ENCODE measurements at places on chromosomes 12 and 14.

DNA sequence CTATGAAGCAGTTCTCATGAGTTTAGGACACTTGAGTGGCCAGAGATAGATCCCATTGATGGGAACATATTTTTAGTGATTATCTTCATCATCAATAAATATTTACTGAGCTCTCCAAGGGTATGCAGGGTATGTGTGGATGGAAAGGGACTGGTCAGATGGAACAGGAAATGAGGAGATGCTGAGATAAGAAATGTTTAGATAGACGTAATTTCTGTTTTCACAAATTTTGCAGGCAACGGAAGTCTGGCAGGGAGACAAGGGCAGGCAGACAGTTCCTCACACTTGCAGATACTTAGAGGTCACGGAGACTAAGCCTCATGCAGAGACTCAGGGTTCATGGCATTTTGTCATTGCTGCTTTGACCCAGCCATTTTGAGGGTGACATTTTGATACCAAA, 24.3 kb downstream of the BCL2L14 start:
- DNase-seq: no peak
- 0 out of 2 replicates have a peak, but pooled peaks cover 4% of the 10 kb centered on the region for H3K36me3 ChIP-seq
- H3K4me1 ChIP-seq: peaks cover 13% of the 10 kb centered on the region
- H3K4me3 ChIP-seq: no peak overlapping the region
- H3K27me3 ChIP-seq: no peaks in the 10 kb centered on the region

DNA sequence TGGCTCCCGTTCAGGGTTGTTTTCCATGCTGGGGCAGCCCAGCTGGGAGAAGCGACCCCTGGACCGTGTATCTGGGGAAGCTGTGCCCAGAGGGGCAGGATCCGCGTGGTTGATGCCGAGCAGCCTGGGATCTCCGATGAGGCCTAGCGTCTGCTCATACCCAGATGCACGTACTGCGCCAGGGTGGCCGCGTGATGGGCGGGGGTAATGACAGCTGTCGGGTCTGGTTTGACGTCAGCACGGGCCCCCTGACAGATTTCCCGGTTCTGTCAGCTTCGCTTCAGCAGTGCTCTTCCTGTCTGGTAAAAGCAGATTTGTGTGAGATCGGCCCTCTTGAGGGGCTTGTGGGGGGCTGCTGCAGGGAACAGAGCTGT, 147.3 kb downstream of the TSPAN9 start:
- DNase-seq: no peak
- H3K27me3 ChIP-seq: no peaks in the 10 kb centered on the region
- no peak overlapping the region for H3K4me3 ChIP-seq
- H3K36me3 ChIP-seq: no peaks in the 10 kb centered on the region

GRCh38 chr12:12531194-12531593, 31.5 kb downstream of the DUSP16 start:
- no peaks in the 10 kb centered on the region for H3K27me3 ChIP-seq
- no peaks in the 10 kb centered on the region for H3K36me3 ChIP-seq
- H3K4me1 ChIP-seq: no peaks in the 10 kb centered on the region

- H3K36me3 ChIP-seq: no peaks in the 10 kb centered on the region
- no peak overlapping the region for H3K27ac ChIP-seq
- H3K4me1 ChIP-seq: no peaks in the 10 kb centered on the region
Observed at GRCh38 chr12:41188841-41189394, 798 bp downstream of the PDZRN4 start.

GRCh38 chr14:105944632-105945610, 418.5 kb downstream of the TMEM121 start:
- no peak overlapping the region for H3K27ac ChIP-seq
- no peak overlapping the region for H3K4me3 ChIP-seq
- no peaks in the 10 kb centered on the region for H3K36me3 ChIP-seq
- no peaks in the 10 kb centered on the region for H3K4me1 ChIP-seq

DNA sequence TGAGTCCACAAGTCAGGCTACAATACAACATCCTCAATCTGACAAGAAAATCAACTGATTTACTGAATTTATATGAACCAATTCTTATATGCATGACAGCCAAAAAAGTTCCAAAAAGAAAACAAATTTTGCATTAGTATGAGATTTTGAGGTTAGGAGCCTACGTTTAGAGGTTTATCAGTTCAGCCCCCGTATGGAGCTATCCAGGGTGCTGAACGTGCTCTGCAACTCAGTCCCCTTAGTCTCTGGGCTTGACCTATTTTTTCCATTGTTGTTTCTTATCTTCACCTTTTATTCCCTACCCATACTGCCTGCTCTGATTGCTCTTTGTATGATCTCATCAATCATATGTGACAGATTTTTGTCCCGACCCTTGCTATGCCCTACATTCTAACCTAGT, 693.0 kb downstream of the NRXN3 start:
- no peaks in the 10 kb centered on the region for H3K4me1 ChIP-seq
- no peak overlapping the region for H3K4me3 ChIP-seq
- DNase-seq: peak; percentile 29

GRCh38 chr12:26966842-26967241, 28.6 kb downstream of the FGFR1OP2 start:
- no peak for DNase-seq
- H3K4me3 ChIP-seq: no peak overlapping the region
- peaks cover 28% of the 10 kb centered on the region for H3K36me3 ChIP-seq
- H3K4me1 ChIP-seq: no peaks in the 10 kb centered on the region

All from GM23248 (cell line).